T-helper 2 cell (primary cell): ENCODE measurements at places on chromosomes 7 and 10.

DNA sequence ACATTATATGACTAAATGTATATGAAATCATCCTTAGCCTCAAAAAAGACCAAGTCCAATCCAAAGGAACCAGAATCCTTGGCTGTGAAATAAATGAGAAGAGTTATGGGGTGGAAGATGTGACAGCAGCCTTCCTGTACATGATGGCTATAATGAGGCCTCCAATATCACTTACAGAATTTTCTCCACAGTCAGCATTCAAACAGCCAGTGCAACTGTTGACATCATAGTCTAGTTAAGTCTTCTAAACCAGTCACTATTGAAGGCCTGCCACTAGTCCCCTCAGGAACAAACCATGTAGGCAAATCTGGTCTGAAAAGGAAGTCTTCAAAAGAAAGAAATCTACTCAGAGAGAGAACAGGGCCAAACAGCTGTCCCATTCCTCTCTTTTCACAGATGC, 219.5 kb upstream of the CCDC6 start:
- DNase-seq, result no peak

- no peak for DNase-seq
Measured at GRCh38 chr7:106731187-106731586, 70.2 kb upstream of the CCDC71L start.

DNA sequence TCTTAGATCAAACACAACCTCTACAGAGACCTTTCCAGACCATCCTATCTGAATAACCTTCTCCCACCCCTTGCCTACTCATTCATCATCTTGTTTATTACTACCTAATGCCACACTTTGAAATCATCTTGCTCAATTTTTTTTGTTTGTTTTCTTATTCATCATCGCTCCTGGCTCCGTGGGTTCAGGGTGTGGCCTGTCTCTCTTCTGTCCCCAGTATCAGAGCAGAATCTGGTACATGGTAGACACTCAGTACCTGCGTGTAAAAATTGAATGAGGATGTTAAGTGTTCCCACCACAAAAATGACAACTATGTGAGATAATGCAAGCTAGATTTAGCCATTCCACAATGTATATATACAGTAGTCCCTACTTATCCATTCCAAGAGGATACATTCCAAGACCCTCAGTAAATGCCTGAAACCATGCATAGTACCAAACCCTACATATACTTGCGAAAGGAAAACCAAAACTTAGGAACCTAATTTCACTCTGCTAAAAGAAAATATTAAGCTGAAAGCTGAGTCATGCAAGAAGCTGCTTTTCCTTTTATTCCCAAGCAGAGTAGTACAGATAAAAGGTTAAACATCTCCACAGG, 72.1 kb upstream of the SEC61G start:
- no peak for DNase-seq

DNA sequence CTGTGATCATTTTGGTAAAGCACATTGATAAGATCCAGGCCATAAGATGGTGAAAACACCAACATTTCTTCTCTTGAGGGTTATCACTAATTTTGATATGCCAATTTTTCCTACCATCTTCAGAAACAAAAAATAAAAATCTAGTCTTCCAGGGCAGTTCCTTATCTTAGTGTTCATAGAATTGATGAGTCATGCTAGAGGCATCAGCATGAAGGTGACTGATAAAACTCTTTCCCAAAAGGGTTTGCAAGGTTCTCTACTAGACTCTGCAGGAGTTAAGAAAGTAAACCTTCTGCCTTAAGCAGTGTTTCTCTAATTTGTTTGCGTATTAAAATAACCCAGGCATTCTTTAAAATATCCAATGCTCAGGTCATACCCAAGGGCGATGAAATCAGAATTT, 483.1 kb upstream of the CNTNAP2 start:
- no peak for DNase-seq

GRCh38 chr7:8702807-8703206, 269.4 kb downstream of the NXPH1 start:
- DNase-seq, result no peak

GRCh38 chr7:142334236-142334635, 76.4 kb upstream of the PRSS58 start:
- no peak for DNase-seq

DNA sequence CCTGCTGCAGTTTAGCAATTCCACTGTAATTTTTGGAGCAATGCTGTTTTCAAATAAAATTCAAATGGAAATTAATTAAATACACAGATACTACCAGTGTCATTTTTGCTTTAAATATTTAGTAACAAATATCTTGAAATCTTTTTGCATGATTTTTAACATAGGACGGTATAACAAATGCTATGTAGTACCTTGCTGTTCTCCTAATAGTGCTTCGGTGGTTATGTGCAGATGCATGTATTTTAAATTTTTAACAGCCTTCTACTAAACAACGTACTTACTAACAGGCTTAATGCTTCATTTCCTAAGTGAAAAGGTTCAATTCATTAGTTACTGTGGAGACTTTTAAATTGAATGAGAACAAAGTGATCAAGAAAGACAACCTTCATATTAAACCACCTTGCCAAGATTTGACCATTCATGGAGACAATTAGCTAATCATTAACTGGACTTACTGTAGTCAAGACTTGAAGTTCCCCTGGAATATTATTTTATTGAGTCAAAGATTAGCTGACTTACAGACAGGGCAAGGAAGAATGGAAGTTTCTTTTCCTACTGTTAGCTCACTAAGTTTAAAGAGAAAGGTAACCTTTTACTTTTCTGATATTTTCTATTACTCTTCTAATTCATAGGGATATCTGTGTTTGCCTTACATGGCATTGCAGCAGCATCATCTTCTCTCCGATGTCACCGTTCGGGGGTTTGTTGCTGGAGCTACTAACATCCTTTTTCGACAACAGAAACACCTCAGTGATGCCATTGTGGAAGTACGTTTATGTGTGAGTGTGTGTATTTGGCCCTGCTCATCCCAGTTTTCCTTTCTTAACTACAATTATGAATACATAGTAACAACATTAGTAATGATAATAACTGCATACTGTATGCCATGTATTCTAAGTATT, 74.3 kb downstream of the AVL9 start:
- no peak for DNase-seq

DNA sequence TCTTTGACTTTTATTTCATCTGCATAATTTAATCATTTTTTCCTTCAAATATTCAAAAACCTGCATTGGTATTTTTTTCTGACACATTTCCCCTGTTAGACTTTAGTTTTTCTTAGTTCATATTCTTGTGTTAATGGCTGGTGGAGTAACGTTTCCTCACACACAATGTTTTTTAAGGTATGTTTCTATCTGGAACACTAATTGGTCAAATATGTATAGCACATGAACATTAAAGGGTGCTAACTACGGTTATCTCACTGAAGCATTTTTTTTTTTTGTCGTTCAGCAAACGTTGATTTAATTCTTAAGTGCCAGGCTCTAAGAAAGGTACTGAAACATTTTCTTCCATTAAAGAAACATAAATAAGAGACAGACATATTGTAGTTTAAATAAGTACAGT, 87.7 kb downstream of the PTPRZ1 start:
- DNase-seq, result no peak

GRCh38 chr7:115356999-115357702, 435.3 kb downstream of the MDFIC start:
- no peak for DNase-seq

DNA sequence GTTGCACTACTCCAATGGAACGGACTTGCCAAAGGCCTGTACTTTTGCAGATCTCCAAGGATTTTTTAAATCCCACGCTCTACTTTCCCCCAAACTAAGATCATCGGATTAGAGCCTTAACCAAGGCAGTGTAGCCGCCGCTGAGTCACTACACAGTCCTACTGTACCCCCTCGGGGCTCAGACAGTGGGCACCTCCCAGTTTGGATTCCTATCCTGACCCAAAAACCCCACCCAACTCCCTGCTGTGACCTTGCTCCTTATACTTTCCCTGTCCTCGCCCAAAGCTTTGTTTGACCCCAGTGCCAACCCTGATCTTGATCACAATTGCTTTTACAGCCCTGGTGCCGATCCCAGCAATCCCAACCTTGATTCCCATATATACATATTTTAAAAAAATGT, 17.5 kb upstream of the PLAU start:
- DNase-seq, result no peak

- no peak for DNase-seq
Measured at GRCh38 chr10:1552406-1552805, 184.9 kb downstream of the ADARB2 start.

GRCh38 chr10:102815790-102816549, 21.2 kb downstream of the CYP17A1 start:
- no peak for DNase-seq

GRCh38 chr10:44463511-44464121, 78.7 kb upstream of the CXCL12 start:
- no peak for DNase-seq

- DNase-seq, result no peak
Measured at GRCh38 chr10:5832946-5833345, 19.7 kb upstream of the GDI2 start.

DNA sequence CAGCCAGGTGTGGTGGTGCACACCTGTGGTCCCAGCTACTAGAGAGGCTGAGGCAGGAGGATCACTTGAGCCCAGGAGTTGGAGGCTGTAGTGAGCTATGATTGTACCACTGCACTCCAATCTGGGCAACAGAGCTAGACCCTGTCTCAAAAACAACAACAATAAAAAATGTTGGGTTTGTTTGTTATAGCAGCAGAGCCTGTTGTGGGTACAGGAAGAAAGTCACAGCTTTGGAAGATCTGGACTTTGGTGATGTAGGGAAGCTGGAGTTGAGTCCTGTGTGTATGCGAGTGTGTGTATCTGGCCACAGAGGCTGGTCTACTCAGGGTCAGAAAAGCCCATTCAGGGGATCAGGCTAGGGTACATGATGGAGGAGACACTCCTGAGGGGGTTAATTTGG, 3.9 kb downstream of the GRID2IP start:
- DNase-seq, result no peak
